ENCODE measurements at places on chromosomes 2 and 18.

DNA sequence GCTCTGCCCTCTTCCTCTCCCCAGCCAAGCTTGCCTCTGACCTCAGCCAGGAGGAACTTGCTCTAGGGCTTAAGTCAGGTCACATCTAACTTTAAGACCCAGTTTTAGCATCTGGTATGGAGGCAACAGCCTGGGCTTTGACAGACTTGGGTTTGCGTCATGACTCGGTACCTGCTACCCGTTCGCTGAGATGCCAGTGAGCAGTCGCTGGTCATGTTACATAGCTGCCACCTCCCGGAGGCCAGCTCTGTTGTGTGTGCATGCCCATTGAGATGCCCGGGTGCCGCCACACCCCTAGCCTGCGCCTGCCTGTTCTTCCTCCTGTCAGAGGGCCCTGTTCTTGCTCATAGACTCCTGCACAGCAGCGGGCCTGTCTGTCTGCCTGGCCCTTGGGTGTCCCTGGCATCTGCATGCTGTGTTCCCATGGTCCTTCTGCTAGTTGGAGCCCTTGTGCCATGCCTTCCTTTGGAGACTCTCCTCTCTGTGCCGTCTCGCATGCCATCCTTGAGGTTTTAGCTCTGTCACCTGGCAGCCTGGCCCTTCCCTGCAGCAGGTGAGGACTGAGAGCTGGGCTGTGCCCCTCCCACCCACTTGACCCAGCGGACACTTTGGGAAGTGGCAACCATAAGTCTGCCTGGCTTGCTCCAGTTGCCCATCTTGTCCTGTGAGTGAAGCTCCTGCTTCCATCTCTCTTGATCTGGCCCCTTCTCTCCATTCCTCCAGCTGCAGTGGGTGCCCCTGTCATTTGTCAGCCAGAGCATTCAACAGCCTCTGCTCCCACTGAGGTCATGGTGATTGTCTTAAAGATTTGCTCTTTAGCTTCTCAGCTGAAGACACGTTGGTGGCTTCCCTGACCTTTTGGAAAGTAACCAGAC, 24.9 kb downstream of the ASAP2 start:
- no peak for DNase-seq

DNA sequence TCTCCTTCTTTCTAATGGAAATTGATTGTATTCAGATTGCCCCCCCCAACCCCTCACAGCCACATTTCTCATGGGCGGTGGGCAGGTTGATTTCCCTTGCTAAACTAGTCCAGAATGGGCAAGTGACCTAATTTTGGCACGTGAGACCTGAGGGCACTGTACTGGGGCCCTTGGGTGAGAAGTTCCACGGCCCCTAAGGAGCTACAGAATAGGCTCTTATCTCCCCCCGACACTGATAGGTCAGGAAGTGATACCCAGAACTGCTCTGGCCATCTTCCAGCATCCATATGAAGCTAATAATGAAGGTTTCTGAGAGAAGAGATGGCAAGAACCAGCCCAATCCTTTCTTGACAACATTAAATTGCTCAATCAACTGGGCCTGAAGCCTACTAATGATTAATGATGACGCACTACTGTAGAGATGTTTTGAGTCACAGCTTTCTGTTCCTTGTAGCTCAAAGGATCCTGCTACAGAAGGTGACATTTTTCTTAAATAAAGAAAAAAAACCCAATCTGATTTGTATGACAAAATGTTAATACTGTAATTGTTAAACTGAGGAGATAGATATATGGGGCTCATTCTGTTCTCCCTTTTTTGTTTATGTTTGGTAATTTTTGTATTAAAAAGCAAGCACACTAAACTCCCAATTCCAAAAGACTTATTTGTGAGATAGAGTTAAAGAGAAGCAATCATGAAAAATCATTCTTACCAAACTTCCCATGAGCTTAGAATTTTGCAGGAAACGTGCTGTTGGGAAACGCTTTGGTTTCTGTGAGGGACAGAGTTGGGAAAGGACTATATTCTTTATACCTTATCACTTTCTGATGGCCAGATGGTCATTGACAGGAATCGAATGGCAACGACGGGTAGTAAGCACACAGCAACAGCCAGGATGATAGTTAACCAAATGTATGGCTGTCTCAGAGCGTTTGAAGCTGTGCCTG, 28.2 kb upstream of the NARS1 start:
- DNase-seq: peak; percentile 89

- no peak for DNase-seq
These were observed 32.0 kb upstream of the GALNT1 start for GRCh38 chr18:35549564-35549963.

DNA sequence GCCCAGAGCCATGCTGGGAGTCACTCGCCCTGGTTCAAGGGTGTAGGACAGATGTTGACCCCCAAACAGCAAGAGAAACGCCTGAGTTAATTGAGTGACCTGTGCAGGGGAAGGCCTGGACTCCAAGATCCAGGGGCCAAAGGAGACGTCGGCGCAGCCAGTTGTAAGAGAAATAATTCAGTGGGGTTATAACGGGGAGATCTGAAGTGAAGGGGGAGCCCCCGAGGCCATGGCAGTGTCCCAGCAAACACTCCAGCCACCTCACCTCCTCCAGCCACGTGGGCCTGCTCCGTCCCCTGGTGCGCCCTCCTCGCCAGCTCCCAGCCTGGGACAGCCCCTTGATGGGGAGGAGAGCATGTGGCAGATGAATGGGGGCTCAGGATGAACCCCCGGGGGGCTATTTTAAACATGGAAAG, 130.7 kb upstream of the GPC1 start:
- no peak for DNase-seq

- DNase-seq: peak; percentile 55
These were observed 61.9 kb downstream of the PUM2 start for GRCh38 chr2:20288642-20289340.

DNA sequence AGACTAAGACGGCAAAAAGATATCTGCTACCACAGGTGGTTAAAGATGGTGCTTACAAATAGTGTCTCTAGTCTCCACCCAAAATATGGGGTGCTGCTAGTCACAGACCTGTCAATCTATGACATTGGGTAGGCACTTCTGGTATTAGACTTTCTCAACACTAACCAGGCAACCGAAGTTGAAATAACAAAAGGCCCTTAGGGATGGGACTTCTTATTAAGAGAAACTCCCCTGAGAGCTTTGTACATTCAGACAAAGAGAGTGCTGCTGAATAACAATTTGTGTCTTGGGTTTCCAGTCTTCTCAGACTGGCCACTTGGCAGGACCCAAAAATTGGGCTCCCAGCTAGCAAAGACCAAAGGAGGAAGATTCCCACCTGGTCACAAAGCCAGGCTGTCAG, 310.0 kb downstream of the CNTNAP5 start:
- DNase-seq: no peak
